Stimulated activated CD8-positive, alpha-beta memory T cell treated with anti-CD3 and anti-CD28 coated beads, Interleukin-4, amount 100 ng/mL, for 1 hour (primary cell): ENCODE measurements at places on chromosomes 6 and 20.

DNA sequence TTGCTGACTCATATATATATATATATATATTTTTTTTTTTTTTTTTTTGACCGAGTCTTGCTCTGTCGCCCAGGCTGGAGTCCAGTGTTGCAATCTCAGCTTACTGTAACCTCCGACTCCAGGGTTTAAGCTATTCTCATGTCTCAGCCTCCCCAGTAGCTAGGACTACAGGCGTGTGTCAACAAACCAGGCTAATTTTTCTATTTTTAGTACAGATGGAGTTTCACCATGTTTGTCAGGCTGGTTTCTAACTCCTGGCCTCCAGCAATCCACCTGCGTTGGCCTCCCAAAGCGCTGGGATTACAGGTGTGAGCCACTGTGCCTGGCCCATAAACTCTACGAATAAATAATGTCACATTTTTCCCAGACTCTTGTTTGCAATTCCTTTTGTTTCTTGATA is 4.8 kb downstream of the LRP11 start:
- no peak for DNase-seq

- DNase-seq = no peak
Observed at GRCh38 chr20:48717095-48717672, 110.6 kb downstream of the PREX1 start.

DNA sequence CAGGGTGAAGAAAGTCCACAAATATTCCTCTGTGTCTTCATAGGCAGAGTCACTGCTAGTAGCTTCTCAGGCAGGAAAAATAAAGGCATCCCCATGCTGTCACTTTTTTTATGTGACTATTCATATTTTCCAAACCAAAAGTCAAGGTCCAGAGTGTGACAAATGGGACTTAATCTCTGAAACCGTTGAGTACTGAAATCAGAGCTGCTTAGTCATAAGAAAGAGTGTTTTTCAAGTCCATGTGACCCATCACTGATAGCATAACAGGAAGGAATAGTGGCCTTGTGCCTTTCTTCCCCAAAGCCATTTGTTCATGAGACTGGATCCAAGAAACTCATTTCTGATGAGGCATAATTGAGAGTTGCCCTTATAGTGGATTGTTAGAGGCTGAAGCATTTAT is 210.3 kb upstream of the TSHZ2 start:
- DNase-seq = no peak

GRCh38 chr6:135261872-135262725 is 81.0 kb downstream of the MYB start:
- no peak for DNase-seq

DNA sequence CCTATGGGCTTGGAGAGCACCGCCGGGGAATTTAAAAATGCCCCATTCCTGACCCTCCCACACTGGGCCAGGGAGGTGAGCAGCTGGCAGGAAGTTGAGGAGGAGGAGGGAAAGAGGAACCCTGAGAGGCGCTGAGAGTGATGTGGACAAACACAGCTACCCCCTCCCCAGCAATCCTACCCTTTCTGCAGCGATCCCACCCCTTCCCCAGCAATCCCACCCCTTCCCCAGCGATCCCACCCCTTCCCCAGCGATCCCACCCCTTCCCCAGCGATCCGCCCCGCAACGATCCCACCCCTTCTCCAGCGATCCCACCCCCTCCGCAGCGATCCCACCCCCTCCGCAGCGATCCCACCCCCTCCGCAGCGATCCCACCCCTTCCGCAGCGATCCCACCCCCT is 111.6 kb downstream of the SYCP2 start:
- no peak for DNase-seq

- no peak for DNase-seq
Observed at GRCh38 chr6:135902756-135903331, 51.3 kb downstream of the PDE7B start.

GRCh38 chr20:11186301-11187008 is 512.7 kb upstream of the JAG1 start:
- no peak for DNase-seq

GRCh38 chr6:34610819-34611477 is 54.8 kb upstream of the SPDEF start:
- DNase-seq = no peak

GRCh38 chr20:61104232-61104631 is 147.8 kb upstream of the CDH4 start:
- DNase-seq = no peak

DNA sequence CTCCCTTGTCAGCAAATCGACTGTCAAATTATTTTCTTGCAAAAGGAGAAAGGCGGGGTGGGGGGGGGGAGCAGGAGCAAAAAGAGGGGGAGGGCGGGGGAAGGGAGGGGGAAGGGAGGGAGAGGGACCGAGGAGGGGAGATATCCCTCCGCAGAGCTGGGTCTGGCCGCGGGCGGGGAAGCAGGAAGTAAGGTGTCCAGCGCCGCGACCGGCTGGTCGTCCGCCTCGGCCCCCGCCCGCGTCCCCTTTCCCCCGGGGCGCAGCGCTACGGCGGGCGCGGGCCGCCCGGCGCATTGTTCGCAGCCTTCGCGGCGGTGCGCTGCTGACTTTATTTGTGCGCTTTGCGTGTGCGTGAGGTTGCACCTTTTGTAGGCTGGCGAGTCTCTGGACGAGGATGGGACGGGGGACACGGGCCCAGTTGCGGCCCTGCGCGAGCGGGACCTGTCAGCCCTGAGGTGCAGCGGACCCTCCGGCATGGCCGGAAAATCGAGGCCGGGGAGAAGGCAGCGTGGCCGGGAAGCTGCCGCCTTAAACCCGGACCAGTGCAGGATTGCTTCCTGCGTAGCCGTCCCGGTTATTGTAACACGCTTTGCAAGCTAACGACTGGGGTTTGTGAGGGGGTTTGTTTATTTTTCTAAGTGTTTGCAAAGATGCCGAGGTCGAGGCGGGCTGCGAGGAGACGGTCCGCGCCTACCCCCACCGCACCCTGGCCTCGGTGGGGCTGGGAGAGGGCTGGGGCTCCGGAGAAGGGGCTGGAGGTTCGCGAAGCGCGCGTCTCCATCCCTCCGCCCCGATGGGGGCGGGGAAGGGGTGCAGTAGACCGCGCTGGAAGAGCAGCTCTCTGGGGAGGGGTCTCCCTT is 675 bp upstream of the TRERF1 start:
- DNase-seq = no peak

GRCh38 chr6:113585246-113585645 is 271.9 kb upstream of the MARCKS start:
- DNase-seq = no peak

DNA sequence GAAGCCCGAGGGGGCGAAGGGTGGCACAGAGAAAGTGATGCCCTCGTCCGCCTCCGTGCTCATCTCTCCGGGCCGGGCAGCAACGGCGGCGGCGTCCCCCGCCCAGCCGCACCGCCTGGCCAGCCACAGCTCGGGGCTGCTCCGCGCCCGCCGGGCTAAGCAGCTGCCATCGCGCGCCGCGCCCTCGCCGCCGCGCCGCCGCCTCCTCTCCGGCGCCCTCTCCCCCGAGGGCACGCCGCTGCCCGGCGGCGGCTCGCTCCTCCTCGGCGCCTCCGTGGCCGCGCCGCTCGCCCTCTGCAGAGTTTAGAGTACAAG is 225 bp downstream of the MAP3K5 start:
- DNase-seq = peak; percentile 5

GRCh38 chr20:47353239-47353691 is 3.2 kb downstream of the ZMYND8 start:
- DNase-seq = no peak

DNA sequence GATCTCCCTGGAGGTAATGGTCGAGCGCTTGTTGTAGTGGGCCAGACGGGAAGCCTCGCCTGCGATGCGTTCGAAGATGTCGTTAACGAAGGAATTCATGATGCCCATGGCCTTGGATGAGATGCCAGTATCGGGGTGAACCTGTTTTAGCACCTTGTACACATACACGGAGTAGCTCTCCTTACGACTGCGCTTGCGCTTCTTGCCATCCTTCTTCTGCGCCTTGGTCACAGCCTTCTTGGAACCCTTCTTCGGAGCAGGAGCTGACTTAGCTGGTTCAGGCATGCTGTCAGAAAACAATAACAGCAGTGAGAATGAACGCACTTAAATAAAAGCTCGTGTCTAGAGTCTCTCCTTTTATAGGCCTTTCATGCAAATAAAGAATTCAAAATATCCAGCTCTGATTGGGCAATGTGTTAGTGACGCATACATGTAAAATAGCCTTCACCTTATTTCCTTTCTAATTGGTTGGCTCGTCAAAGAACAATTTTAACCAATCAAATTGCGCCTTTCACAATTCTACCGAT is 129.2 kb downstream of the HFE start:
- DNase-seq = no peak

DNA sequence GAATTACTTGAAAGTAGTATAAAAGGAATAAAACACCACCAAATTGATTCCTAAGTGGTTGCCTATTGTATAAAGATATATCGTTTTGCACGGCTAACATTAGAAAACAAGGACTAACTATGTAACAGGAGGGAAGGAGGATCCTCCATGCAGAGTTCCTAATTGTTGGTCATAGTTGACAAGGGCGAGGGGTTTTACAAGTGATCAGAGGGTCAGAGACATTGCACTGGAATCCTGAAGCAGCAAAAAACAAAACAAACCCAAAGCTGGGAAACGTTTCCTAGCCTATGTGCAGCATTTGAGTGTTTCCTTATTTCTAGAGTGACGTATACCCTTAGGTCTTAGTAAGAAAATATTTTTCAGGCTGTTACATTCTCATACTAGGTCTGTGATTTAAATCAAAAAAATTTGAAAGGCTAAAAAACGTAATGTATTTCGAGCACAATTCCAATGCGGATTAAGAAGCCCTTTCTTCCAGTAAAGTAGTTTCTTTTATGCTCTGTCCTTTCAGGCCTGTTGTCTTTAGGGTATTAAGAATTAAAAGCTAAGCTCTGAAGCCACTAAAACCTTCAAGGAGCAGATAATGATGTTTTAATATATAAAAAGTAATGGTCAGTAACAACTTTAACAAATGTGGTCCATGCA is 373.8 kb upstream of the MMS22L start:
- DNase-seq = no peak

DNA sequence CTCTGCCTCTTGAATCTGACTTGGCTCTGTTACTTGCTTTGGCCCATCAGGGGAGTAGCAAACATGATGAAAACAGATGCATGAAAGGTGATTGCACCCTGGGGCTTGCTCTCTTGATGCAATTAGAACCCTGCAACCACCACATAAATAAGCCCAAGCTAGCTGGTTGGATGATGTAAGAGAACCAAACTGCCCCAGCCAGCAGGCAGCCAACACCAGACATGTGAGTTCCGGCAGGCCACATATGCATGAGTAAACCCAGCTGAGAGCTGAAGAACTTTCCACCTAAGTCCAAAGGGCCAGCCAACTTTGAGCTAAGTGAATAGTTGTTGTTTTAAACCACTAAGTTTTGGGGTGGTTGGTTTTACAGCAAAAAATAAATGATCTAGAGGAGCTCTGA is 268.4 kb downstream of the FARS2 start:
- no peak for DNase-seq

DNA sequence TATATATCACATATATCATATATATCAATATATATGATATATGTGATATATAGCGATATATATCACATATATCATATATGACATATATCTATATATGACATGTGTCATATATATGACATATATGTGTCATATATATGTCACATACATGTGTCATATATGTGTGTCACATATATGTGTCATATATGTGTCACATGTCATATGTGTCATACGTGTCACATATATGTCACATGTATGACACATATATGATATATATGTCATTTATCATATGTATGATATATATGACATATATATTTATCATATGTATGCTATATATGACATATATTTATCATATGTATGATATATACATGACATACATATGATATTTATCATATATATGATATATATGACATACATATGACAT is 27.6 kb upstream of the ZNF292 start:
- DNase-seq = no peak

- no peak for DNase-seq
Observed at GRCh38 chr6:156691018-156691417, 86.2 kb upstream of the ARID1B start.

- DNase-seq = no peak
Observed at GRCh38 chr6:46979206-46979605, 57.5 kb upstream of the ADGRF5 start.

GRCh38 chr6:83905648-83906047 is 46.2 kb downstream of the CYB5R4 start:
- no peak for DNase-seq

- DNase-seq = no peak
Observed at GRCh38 chr20:61889659-61890058, 176.0 kb downstream of the TAF4 start.

DNA sequence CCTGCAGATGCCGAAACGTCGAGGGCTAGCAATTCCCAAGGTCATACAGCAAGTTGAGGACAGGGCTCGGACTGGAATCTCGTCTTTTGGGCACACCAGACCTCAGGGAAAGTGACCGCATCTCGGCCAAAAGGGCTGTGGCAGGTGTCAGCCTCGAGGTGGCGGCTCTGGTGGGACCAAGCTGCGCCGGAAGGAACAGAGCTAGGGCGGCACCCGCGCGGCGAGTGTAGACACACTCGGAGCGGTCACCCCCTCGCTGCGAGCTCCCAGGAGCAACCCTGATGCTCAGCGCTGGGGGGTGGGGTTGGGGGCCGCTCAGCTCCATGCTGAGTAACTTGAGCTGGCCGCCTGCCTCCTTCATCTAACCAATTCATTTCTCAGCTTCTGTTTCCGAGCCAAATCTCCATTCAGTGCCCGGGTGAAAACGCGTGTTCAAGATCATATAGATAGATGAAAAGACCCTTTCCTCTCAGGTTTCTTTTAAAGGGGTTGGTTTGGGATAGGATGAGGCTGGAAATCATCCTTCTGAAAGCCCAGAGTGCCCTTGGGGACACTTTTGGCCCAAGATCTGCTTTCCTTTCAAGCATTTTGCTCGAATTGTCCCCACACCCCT is 2.2 kb upstream of the TUBB2B start:
- DNase-seq = no peak

- DNase-seq = no peak
Observed at GRCh38 chr20:22055981-22056380, 350.5 kb downstream of the PAX1 start.

DNA sequence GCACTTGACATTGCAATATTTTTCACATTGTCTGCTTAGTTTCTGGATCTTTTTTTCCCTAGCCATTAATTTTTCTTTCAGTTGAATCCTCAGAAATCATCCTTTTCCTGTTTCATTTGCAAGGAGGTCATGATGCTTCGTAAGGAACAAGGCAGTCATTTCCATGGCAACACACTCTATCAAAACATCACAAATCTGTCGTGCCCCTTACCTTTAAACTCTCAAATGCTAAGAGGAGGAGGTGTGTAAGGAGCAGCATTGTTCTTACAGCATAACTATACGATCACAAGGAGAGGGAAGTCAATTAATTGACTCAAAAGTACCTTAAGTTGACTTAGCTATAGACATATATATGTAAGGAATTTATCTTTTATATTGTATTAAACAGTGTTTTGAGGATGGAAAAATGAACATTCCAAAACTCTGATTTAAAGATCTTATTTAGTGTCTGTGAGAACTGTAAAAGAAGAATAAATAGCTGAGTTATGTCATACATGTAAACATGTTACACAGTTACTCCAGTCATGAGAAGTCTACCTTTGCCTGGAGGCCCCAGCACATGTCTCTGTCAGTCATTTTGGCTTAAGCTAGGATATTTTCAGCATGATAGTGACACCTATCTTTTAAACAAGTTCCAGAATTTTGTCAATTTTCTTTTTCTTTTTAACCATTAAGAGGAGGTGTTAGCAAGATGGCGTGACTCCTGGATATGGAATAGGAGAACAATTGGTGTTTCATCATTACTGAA is 41.6 kb downstream of the CDKAL1 start:
- no peak for DNase-seq

GRCh38 chr6:143276436-143276835 is 174.1 kb downstream of the ADAT2 start:
- no peak for DNase-seq
